Stimulated activated CD4-positive, alpha-beta T cell treated with anti-CD3 and anti-CD28 coated beads, TNF-alpha, amount 100 ng/mL, for 1 hour (primary cell): ENCODE measurements at places on chromosomes 3 and 15.
A peak's percentile ranks its signal among the peaks of the same experiment; 100 is the strongest.

GRCh38 chr3:56942523-56942922 lies 117.9 kb upstream of the SPATA12 start:
- no peak for DNase-seq

GRCh38 chr3:66450390-66451022 lies 50.3 kb downstream of the LRIG1 start:
- DNase-seq: no peak

GRCh38 chr3:170813266-170813665 lies 56.7 kb downstream of the RPL22L1 start:
- DNase-seq: no peak

- DNase-seq: no peak
These were observed 827 bp downstream of the PLCB2 start for GRCh38 chr15:40306908-40307307.

- DNase-seq: peak; percentile 3
These were observed 397.5 kb upstream of the ATP10A start for GRCh38 chr15:26260517-26261133.

- no peak for DNase-seq
These were observed 314.7 kb downstream of the MAGI1 start for GRCh38 chr3:65723985-65724384.

- no peak for DNase-seq
These were observed 98.0 kb downstream of the ATG7 start for GRCh38 chr3:11370191-11370590.

GRCh38 chr15:88841236-88841635 lies 38.0 kb downstream of the ACAN start:
- DNase-seq: no peak

DNA sequence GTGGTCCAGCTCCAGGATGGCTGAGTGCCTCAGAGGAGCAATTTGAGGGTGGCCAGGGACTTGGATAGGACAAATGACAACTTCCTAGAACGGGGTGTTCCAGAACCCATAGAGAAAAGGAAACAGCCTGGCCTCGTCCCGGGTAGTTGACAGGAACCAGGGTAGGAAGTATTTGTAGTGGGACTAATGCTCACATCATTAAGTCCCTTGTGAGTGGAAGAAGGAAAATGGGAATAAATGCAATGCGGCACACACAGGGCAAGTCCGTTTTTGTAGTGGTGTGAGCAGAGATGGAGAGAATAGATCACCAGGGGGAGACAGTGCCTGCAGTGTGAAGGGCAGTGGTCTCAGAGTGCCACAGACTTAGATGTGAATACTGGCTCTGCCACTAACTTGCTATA lies 19.6 kb downstream of the TIMP4 start:
- DNase-seq: no peak

DNA sequence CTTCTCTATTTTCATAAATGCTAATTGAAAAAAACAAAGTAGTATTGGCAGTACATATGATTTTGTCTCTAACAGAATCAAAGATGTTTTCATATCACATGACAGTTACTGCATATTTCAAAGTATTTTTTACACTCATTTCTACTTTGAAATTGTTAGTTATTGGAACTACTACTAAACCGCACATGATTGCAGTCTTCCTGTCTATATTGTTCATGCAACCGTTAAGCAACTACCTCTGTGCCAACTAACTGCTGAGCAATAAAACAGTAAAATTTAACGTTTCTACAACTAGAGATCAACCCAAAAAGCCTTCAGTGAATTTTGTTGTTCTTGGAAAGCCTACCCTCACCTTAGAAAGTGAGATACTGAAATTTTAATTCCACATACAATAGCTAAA lies 64.2 kb downstream of the DMXL2 start:
- no peak for DNase-seq

GRCh38 chr3:168807448-168807847 lies 711.7 kb upstream of the GOLIM4 start:
- DNase-seq: no peak

DNA sequence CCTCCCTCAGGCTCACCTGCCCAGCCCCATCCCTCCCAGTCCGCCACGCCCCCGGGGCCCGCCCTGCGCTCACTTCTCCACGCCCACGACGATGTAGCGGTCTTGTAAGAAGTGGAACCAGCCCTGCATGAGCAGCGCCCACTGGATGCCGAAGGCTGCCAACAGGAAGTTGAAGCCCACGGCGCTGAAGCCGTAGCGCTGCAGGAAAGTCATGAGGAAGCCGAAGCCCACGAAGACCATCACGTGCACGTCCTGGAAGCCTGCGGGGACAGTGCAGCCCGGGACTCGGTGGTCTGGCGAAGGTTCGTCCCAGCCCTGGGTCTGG lies 9.7 kb downstream of the RHCG start:
- peak; percentile 16 for DNase-seq

DNA sequence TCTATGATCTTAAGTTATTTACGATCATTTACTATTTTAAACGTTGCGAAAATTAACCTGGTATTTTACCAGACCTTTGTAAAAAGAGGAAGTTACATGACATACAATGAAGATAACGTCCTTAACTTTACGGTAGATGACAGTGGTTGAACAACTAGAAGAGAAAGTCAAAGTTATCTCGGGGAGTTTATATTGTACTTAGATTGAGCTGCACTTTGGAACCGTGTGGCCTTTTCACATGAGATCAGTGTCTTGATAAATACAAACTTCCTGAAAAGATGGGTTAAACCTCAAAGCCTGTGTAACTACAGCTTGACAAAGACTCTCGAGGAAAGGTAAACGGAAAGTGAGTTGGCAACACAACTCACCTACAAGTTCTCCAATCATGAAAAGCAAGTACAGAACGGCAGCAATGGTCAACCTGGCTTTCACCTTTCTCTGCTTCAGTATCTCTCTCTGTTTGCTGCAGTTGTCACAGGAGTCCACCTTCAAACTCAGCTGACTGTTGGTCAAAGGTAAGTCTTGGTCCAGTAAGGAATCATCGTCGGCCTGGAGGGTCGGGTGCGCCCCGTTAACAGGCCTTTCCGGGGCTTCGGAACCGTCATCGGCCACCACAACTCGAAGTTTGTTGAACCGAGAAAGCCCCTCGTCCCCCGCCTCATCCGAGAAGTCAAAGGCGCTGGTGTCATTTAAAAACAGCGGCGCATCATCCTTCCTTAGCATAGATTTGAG lies 793 bp downstream of the SLC30A4 start:
- DNase-seq: no peak

DNA sequence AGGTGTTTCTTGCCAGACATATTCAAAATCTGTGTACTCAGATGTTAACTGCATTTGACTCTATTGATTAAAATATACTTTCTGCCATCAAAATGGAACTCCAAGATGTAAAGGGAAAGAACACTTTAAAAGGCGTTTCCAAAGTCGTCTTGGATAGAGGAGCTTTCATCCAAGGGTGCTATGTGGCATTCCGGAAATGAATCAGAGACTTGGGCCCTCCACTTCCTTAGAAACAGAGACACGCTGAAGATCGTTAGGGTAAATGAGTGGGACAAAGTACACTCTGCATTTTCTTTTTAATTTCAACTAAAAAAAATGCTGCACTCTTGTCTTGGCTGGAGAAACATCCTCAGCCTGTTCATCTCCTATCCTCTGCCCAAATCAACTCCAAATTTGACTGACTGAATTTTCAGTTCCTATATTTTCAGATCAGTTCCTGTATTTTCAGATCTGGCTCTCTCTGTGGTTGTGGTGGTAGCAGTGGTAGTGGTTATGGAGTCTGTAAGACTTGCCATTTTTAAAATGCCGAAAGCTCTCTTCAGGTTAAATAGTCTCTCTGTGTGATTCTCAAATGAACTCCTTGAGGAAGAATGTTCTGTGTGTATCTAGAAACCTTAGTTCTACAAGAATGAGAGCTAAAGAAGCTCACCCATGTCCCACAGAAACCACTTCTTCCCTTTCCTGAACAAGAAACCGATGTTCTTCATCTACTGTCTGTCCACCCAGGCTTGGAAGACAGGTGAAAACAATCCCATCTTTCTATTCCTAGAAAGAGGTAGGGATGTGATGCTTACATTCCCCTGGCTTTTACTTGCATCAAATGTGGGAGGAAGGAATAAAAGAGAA lies 156.8 kb upstream of the ICE2 start:
- no peak for DNase-seq

- DNase-seq: no peak
These were observed 199.5 kb downstream of the GOLGA6L6 start for GRCh38 chr15:20341901-20342600.

GRCh38 chr3:169945313-169945712 lies 21.3 kb upstream of the SEC62 start:
- DNase-seq: no peak

DNA sequence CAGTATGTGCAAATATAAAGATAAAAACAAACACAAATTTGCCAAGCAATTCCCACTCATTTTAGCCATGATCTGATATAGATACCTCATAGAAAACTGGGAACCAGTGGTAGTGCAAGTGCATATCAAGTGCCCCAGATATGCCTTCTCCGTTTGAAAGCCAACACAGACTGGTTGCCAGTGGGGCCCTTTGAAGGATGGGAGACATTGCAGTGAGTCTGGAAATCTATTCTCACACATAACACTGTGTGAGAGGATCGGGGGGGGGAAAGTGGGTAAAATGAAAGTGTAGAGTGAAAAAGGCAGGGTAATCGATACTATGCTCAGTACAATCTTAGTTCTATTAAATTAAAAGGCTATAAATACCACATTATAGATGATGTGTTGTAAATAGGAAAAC lies 83.0 kb downstream of the CBLB start:
- DNase-seq: no peak

- no peak for DNase-seq
These were observed 4.8 kb upstream of the CSK start for GRCh38 chr15:74776821-74777768.

- DNase-seq: no peak
These were observed 27.1 kb upstream of the LACTB start for GRCh38 chr15:63094495-63094931.

GRCh38 chr3:4906107-4906621 lies 73.1 kb upstream of the BHLHE40 start:
- DNase-seq: no peak

DNA sequence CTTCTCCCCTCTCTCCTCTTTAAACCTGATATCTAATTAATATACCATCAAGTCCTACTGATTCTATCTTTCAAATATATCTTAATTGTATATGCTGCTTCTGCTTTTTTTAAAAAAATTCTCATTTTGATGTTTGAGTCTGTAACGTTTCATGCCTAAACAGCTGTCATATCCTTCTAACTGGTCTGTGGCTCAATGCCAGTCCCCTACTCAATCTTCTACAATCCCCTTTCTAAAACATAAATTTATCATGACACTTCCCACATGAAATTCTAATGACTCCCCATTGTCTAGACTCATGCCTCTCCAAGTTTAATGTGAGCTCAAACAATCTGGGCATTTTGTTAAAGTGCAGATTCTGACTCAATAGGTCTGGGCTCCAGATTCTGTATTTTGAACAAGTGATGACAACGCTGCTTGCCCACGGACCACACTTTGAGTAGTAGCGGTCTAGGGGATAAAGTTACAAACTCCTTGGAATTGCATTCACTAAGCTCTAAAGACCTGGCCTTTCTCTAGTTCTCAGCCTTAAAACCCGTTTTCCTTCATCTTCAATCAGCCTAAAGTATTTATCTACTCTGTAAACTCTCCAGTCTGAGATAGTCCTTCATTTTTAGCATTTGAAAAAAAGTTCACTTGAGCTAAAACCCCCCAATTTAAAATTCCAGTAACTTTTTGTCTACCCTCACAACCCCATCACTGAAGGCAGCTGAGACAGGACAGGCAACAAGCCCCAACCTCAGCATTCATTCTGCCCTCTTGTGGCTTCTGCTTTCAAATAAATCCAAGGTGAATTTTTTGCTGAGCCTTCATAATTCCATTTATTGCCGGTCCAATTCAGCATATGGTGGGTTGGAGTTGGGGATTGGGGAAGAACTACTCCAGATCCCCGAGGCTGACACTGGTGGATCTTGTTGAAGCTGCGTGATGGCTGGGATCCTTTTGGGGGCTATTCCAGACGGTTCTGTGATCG lies 88.1 kb upstream of the THRB start:
- no peak for DNase-seq

DNA sequence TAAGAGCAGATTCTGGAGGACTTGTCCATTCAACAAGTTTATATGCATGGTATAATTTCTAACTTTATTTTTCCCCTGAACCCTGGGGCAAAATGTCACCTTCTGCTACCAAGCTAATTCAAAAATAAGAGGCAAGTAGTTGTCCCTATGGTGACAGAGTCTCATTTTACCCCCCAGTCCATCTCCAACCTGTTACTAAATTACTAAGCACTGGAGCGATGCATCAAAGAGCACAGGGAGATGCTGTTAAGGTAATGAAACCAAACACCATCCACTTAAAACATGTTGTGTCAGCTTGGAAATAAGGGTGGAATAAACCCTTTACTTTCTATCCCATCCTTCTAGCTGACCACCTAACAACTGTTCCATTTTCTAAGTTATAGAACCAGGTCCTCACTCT lies 417.4 kb upstream of the ATP11B start:
- no peak for DNase-seq

DNA sequence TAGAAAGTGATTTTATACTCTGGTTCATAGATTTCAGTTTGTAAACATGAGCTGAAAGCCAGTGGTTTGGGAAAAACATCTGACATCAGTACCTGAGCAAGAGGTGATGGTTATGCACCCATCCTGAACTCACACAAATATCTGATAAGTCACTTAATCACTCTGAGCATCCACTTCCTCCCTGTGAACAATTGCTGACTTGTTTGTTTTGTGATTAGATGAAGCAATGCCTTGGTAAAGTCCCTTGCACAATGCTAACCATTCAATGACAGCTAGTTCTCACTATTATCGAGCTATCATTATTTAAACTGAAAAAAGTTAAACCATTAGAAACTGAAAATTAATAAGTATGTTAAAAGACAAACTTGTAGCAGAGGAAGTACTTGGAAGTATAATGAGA lies 303.0 kb downstream of the PLOD2 start:
- no peak for DNase-seq

DNA sequence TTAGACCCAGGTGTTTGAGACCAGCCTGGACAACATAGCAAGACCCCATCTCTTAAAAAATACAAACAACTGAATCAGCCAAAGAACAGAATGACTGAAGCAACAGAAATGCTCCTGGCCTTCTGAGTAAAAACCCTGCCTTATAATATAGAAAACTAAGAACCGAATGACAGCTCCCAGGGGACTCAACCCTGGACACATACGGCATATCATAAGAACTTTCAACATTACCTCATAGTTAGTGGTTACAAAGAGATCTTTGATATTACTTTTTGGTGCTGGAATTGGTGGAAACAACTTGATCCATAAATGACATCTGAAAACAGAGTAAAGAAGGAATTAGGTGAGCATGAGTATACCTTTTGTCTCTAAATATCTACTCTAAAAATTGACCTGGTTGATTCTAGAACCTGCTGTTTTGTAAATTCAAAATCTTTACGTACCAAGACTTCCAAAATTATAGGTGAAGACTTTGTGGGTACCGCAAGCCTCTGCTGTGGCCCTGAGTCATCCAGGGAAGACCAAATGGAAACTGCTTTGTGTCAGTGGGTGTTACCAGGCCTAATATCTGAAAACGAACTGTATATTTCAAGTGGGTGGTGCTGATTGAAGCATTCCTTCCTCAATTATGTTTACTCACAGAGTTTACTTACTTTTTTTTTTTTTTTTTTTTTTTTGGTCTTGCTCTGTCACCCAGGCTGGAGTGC lies 35.5 kb downstream of the IL5RA start:
- no peak for DNase-seq

- DNase-seq: no peak
These were observed 75.5 kb downstream of the ZBTB20 start for GRCh38 chr3:115071601-115072000.
